GM04504 (cell line): ENCODE measurements at places on chromosomes 11 and 22.

GRCh38 chr11:93494357-93494756, 48.8 kb downstream of the SMCO4 start:
- DNase-seq = no peak

GRCh38 chr11:64801561-64802369, 1.2 kb downstream of the MAP4K2 start:
- DNase-seq = no peak

DNA sequence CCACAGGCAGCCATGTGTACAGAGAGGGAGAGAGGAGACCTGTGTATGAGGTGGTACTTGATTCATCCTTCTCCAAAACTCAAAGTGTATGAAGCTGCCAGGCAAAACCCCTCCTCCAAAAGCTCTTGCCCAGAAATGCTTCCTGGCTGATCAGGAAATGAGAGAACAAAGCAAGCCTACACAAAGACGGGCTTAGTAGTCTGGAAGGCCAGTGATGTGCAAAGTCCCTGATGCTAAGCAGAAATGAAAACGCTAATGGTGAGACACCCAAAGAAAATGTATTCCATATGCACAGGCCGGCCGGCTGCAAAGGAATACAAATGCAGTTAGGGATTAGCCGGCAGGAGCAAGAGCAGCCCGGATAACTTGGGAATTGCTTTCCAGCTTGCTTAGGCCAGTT, 234.9 kb upstream of the CADM1 start:
- no peak for DNase-seq

DNA sequence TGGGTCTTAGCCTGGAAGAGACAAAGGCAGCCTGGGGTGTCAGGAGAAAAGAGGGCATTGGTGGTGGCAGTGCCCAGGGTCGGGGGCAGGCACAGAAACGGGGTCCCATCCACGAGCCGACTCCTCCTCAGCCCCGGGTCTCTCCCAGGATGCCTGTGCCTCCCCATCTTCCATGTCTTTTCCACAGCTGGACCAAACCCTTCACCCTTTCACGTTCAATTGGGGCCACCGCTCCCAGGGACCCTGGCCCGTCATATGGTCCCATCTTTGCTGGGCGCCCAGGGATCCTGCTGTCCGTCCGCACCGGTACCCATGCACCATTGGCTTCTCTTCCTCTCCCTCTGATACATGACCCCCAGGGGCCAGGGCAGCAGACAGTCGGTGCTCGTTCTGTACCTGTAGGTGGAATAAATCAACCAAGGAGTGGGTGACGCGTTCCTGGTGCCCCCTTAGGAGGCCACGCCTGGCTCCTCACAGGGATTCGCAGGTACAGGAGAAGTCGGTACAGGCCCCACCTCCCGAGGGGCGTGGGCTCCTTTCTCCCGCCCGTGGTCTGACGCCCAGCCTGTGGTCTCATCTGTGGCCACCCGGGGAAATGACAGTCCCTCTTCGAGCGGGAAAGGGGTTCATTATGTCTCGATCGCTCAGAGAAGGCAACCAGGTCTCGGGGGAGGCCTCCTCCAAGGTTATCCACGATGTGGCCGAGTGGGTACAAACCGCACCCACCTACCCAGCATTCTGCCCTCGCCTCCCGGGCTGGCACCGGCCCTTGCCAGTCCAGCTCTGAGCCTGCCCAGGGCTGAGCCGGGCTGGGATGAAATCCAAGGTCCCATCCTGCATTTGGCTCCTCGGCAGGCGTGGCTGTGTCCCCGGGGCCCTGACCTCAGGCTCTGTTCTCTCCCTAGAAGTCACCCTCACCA, 1493.6 kb downstream of the BRD1 start:
- DNase-seq = no peak

GRCh38 chr11:15769203-15769602, 587.1 kb downstream of the SOX6 start:
- DNase-seq = no peak

GRCh38 chr11:58577555-58578135, 1.2 kb upstream of the ZFP91 start:
- DNase-seq = peak; percentile 67

DNA sequence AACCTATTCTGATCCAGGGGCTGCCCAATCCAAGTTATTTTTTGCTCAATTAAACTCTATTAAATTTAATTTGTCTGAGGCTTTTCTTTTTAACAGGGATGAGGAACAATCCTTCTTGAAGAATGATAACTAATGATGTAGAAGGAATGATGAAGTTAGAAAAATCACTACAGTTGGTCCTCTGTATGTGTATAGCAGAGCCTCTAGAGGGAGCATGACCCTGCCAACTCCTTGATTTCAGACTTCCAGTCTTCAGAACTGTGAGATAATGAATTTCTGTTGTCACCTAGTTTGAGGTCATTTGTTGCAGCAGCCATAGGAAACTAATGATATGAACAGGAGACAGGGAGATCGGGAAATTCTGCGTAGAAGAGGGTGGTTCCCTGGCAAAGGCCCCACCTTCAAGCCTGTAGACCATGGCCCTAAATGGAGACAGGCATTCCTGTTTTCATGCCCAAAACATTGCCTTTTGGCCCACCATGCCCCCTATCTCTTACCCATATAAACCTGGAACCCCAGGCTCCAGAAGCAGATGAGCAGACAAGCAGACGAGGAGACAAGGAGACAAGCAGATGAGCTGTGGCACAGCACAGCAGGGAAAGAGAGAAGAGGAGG, 7.7 kb upstream of the QSER1 start:
- DNase-seq = no peak

DNA sequence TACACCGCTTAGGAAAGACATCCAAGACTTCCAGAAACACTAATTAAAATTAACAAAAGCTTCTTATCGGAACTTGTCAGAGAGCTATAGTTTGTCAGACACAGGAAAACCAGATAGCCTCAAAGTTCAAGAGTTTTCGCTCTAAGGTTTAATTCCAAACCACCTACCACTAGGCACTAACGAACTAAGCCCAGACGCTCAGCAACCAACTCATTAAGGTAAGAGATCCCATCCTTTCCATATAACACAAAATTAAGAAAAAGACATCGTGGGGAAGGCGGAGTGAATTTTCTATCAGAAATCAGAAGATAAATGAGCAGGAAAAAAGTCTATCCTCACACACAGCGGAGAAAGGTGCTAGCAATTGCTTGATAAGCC, 382 bp downstream of the IMMP1L start:
- no peak for DNase-seq
